Kidney capillary endothelial cell (primary cell): ENCODE measurements at places on chromosomes 5 and 9.

DNA sequence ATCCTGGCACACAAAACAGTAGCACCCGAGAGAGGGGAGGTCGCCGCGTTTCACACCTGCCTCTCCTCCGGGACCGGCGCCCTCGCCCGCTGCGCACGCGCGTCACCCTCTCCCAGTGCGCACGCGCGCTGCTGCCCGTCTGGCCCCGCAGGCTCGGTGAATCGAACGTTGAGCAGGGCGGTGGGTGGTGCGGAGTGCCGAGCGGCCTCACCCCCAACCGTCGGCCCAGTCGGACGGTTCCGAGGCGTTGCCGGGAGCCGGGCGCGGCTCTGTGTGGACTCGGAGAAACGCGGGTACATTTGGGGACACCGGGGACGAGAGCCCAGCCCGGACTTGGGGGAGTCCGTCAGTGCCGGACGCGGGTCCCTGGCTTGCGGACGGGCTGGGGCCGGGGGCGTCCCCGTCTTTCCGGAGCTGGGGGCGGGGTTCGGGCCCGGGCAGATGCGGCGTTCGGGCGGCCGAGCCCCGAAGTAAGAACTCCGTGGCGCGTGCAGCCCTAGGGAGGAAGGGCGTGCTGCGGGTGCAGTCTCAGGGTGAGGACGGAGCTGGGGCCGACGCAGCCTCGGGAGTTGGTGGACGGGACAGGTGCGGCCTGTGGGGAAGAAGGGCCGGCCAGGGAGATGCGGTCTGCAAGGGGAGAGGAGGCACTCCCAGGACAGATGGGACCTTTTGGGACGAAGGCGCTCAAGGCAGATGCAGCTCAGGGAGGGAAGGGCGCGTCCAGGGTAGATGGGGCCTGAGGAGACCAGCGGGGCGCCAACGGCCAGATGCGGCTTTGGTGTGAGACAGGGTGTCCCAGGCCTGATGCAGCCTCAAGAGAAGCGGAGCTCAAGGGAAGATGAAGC lies at the start of gene POMT1:
Gene POMT1 (plus strand): TSS at position 138 of the 845 bp plus-strand sequence. CDS start 1,301 bp downstream, outside the sequence.
- DNase-seq: peak; percentile 77

GRCh38 chr5:61587125-61587524 lies 255.1 kb downstream of the ZSWIM6 start:
- no peak for DNase-seq

DNA sequence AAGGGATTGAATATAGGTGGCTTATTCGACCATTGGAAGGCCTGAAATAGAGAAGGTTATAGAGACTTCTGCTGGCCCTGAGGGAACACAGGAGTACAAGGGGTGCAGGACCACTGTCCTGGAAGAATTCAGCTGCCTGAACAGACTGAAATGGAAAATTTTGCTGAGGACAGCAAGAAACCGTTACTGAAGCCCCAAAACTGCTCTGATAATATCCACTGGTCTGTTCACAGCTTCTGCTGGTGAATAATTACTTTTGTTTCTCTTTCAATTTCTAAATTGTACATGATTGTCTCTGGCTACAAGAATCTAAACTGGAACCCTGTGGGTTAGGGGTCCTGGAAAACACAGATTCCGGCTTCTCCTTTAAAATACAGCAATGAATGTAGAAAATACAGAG lies 218.5 kb upstream of the CDH12 start:
- no peak for DNase-seq

DNA sequence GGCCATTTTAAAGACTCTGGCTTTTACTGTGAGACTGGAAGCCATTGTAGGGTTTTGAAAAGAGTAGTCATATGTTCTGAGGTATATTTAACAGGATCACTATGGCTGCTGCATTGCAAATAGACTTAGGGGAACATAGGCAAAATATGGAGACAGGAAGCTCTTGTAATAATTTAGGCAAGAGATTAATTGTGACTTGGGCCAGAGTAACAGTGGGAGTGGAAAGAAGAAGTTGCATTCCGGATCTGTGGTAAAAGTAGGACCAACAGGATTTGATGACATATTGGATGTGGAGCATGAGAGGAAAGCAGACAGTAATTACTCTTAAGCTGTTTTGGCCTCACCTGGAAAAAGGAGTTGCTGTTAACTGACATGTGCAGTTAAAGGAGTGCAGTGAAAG lies 85.6 kb downstream of the SMIM15 start:
- no peak for DNase-seq

GRCh38 chr9:87581513-87581912 lies 83.8 kb downstream of the DAPK1 start:
- DNase-seq: no peak

- DNase-seq: peak; percentile 60
Measured at GRCh38 chr5:145362266-145362665, 472.9 kb downstream of the PRELID2 start.

GRCh38 chr5:159515197-159515596 lies 184.9 kb upstream of the IL12B start:
- DNase-seq: no peak

GRCh38 chr5:53233645-53234405 lies 124.3 kb upstream of the MOCS2 start:
- no peak for DNase-seq

GRCh38 chr5:92729088-92729487 lies 851.9 kb downstream of the NR2F1-AS1 start:
- no peak for DNase-seq

DNA sequence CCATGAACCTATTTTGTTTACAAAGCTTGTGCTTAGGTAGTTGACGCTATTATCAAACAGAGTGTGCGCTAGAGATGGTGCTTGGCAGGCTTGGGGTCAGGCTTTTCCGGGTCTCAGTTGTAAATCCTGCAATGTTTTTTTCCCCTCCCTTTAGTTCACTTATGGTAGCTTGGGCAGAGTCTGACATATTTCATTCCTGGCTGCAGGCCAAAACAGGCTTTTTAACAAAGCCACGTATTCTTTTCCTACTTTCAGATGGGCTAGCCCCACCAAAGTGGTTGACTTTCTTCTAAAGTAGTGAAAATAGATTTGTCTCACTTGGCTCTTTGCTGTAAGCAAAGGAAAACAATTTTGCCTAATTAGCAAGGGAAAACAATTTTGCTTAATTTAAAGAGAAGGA lies 58.0 kb upstream of the FBN2 start:
- DNase-seq: no peak

GRCh38 chr9:86486891-86487837 lies 133.0 kb upstream of the TUT7 start:
- peak; percentile 33 for DNase-seq

GRCh38 chr5:134139377-134139851 lies 24.9 kb downstream of the TCF7 start:
- no peak for DNase-seq

DNA sequence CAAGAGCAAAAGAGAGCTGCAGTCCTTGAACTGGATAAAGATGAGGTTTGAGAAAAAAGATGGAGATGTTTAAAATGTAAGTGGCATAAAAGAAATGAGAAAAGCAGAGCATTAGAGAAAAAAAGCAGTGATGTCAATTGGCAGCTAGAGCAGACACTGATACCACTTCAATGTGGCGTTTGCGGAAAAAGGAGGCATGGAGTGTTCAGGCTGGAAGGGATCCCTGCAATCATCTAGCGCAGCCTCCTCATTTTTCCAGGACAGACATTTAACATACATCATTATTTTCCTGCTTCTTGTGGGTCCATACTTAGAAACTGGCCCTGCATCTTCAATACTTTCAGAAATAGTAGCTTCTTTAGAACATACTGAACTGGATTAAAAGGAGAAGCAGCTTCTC lies 563.8 kb downstream of the PTPRD start:
- DNase-seq: no peak

- DNase-seq: no peak
Measured at GRCh38 chr9:134661299-134661698, 19.7 kb downstream of the COL5A1 start.

- DNase-seq: no peak
Measured at GRCh38 chr5:83641946-83642345, 78.7 kb downstream of the HAPLN1 start.

- no peak for DNase-seq
Measured at GRCh38 chr5:27908341-27908740, 870.0 kb upstream of the CDH9 start.

DNA sequence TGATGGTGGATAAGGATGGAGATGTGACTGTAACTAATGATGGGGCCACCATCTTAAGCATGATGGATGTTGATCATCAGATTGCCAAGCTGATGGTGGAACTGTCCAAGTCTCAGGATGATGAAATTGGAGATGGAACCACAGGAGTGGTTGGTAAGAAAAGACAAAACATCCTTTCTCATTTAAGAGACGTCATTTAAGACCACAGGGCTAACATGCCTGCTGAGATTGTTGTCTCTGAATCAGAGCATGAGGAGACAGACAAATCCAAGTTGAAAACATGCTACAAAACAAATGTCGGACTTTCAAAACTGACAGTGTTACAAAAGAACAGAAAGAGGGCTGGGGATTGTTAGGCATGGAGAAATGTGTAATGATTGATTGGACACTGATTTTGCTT lies 4.6 kb downstream of the CCT5 start:
- no peak for DNase-seq

- no peak for DNase-seq
Measured at GRCh38 chr5:115389799-115390382, 93.4 kb upstream of the CCDC112 start.

GRCh38 chr9:75541734-75542133 lies 348.7 kb upstream of the PCSK5 start:
- DNase-seq: no peak

DNA sequence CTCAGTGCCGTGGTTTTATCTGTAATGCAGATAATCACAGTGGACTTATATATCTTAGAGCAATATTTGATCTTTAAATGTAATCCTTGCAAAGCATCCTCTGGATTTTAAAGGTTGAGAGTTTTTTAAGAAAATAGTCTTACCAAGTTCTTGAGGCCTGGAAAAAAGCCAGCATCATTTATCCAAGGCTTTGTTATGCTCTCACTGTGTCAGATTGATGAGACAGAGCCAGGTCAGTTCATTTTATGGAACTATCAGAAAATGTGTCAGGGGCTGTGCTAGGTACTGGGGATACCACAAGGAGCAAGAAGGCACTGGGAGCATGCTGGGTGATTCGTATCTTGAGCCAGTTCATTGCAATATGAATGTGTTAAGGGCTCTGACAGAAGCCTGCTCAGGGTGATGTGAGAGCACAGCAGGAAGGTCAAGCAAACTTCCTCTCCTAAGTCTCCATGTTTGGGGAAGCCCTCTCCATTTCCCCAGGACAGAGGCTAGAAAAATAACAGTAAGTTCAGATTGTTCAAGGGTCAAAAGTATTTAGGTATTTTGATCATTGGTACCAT lies 19.7 kb downstream of the C7 start:
- no peak for DNase-seq

DNA sequence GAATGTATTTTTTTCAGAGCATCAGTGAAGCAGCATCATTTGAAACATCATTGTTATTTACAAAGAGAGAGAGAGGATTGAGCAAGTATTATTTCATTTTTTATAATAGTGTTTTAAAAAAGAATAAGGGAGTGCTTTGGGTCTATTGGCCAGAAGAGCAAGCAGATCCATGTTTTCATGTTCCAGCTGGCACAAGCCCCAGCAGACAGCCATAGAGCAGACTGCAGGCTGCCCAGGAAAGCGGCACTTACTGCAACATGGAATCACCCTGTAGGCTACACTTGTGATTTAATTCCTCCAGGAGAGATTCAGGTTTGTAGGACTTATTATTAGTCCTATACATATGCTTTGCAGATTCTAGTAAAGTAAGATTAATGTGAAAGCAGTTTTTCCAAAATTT lies 407.0 kb upstream of the GRAMD2B start:
- no peak for DNase-seq

GRCh38 chr9:131740898-131741297 lies 1.0 kb upstream of the RAPGEF1 start:
- no peak for DNase-seq

GRCh38 chr9:126636983-126637798 lies 23.5 kb downstream of the LMX1B start:
- no peak for DNase-seq

DNA sequence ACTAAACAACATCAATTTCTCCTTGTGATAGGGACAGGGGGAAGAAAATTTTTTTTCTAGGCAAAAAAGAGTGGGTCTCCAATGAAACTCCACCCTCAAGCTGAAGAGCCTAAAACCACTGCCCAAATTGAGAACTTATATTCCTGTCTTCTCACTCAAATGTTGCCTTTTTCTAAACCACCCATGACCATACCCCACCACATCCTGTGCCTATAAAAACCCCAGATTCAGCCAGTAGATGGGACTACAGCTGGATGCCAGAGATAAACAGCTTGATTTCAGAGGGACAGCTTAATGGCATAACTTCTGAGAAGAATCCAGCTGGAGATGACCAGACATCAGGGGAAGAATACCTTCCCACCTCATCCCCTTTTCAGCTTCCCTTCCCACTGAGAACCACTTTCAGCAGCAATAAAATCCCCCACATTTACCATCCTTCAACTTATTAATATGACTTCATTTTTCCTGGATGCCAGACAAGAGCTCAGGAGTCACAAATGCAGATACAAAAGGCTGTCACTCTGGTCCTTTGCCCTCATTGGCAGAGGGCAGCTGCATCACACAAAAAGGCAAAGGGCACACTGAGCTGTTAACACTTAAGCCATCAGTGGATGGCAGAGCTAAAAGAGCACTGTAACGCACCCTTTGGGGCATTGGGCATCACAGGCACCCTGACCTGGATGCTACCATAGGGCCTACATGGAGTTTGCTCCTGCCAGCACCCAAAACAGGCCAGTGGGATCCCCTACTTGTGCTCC lies 972.5 kb upstream of the CTNND2 start:
- DNase-seq: no peak

DNA sequence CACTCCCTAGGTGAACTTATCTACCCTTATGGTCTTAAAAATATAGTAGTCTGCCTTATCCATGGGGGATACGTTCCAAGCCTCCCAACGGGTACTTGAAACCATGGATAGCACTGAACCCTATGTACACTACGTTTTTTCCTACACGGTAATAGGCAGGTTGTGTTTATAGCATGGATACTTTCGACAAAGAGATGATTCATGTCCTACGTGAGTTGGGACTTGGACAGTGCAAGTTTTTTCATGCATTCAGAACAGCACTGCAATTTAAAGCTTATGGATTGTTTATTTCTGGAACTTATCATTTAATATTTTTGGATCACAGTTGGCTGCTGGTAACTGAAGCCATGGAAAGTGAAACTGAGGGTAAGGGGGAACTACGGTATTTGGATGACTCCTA lies 88.1 kb downstream of the CNTLN start:
- DNase-seq: no peak

- DNase-seq: no peak
Measured at GRCh38 chr9:21461377-21461776, 20.7 kb downstream of the IFNE start.

- DNase-seq: peak; percentile 58
Measured at GRCh38 chr5:57499262-57500050, 16.8 kb upstream of the ACTBL2 start.

GRCh38 chr9:92133949-92134604 lies 18.9 kb upstream of the SPTLC1 start:
- peak; percentile 72 for DNase-seq
